T-cell (primary cell): ENCODE measurements at places on chromosomes 7 and 10.
A peak's percentile ranks its signal among the peaks of the same experiment; 100 is the strongest.

DNA sequence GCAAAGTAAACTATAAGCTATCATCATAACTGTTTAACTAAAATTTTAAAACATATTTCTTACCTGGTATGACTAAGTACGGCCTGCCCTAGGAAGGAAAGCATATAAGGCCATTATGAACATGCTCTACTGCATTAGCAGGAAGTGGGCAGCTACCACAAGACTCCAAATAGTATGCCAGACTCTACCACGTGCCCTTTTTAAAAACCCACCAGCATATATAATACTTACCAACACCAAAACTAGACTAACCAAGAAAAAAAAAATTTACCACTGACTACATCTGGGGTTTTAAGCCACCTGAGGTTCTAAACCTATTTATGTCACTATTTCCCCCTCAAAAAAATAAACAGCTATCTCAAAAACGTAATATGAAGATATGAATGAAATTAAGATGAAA lies 30.1 kb downstream of the NUDCD3 start:
- no peaks in the 10 kb centered on the region for H3K27me3 ChIP-seq
- H3K36me3 ChIP-seq, result peaks cover 15% of the 10 kb centered on the region
- peak overlapping the region; percentile 28 for H3K27ac ChIP-seq
- H3K4me1 ChIP-seq, result peaks cover 29% of the 10 kb centered on the region
- H3K4me3 ChIP-seq, result no peak overlapping the region

DNA sequence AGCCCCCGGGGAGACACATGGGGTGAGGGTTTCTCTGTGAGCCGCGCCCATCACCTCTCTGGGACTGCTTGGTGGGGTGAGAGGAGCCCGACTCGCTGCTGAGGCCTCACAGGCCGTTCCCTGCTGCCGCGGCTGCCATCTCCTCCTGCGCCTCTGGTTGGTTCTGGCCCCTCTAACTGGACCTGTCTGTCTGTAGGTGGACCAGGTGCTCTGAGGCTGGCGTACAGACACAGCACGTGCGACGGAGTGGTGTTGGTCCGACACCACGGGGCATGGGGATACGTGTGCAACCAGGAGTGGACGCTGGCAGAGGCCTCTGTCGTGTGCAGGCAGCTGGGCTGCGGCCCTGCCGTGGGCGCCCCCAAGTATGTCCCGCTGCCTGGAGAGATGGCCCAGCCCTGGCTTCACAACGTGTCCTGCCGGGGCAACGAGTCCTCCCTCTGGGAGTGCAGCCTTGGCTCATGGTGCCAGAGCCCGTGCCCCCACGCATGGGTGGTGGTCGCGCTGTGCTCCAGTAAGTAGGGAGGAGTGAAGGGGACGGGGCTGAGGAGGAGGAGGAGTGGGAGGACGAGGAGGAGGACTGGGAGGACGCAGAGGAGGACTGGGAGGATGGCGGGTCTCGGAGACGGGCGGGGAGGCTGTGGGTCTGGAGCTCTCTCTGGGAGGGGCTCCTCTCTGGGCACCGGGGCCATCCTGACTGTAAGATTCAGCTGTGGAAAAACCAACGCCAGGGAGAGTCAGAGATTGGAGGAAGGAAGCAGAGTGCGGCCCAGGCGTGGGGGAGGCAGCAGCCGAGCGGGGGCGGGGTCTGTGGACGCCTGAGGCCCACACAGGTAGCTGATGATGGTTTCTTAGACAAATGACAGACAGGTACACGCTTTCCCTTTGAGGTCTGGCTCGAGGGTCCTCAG lies 2.6 kb downstream of the SCART1 start:
- no peaks in the 10 kb centered on the region for H3K36me3 ChIP-seq
- no peaks in the 10 kb centered on the region for H3K27me3 ChIP-seq
- no peak for DNase-seq
- H3K27ac ChIP-seq, result no peak overlapping the region
- H3K4me1 ChIP-seq, result no peaks in the 10 kb centered on the region
- H3K4me3 ChIP-seq, result no peak overlapping the region

- H3K4me3 ChIP-seq, result no peak overlapping the region
- H3K4me1 ChIP-seq, result no peaks in the 10 kb centered on the region
- no peaks in the 10 kb centered on the region for H3K36me3 ChIP-seq
- no peaks in the 10 kb centered on the region for H3K27me3 ChIP-seq
These were observed 43.8 kb downstream of the ADAMTS14 start for GRCh38 chr10:70715853-70716795.

DNA sequence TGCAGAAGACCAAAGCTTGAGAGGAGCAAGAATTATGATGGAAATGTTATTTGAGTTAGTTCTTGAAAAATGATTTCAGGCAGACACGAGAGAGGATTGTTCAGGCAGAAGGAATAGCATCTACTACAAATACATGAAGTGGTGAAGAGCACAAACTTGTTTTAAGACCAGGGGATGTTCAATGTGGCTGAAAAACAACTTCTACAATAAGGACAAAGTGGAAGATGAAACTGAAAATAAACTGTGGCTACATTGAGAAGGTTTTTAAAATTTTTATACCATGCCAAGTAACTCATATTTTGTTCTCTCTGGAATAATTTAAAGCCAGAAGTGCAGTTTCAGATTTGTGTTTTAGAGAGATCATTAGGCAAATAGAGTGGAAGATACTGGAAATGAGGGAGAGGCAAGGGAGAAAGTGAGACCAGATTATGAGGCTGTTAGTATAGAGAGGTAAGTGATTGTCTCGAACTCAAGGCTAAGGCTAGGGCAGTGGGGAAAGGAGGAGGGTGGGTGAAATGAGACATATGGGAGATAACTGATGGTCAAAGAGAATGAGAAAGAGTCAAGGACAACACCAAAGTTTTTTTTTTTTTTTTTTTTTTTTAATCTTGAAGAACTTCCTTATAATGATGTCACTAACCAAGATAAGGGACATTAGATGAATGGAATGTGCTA lies 115.4 kb downstream of the MDFIC start:
- no peaks in the 10 kb centered on the region for H3K27me3 ChIP-seq
- no peaks in the 10 kb centered on the region for H3K4me1 ChIP-seq
- no peak overlapping the region for H3K27ac ChIP-seq
- no peak for DNase-seq
- no peaks in the 10 kb centered on the region for H3K36me3 ChIP-seq

- H3K27me3 ChIP-seq, result peaks cover 3% of the 10 kb centered on the region
- no peak overlapping the region for H3K4me3 ChIP-seq
- H3K27ac ChIP-seq, result no peak overlapping the region
- peaks cover 7% of the 10 kb centered on the region for H3K36me3 ChIP-seq
- no peak for DNase-seq
These were observed 1.5 kb upstream of the NCOA4 start for GRCh38 chr10:46031648-46032532.

- peaks cover 9% of the 10 kb centered on the region for H3K4me1 ChIP-seq
- H3K27ac ChIP-seq, result no peak overlapping the region
- no peak for DNase-seq
- no peak overlapping the region for H3K4me3 ChIP-seq
- no peaks in the 10 kb centered on the region for H3K36me3 ChIP-seq
- no peaks in the 10 kb centered on the region for H3K27me3 ChIP-seq
These were observed 30.8 kb downstream of the ZNF438 start for GRCh38 chr10:31000867-31001266.

DNA sequence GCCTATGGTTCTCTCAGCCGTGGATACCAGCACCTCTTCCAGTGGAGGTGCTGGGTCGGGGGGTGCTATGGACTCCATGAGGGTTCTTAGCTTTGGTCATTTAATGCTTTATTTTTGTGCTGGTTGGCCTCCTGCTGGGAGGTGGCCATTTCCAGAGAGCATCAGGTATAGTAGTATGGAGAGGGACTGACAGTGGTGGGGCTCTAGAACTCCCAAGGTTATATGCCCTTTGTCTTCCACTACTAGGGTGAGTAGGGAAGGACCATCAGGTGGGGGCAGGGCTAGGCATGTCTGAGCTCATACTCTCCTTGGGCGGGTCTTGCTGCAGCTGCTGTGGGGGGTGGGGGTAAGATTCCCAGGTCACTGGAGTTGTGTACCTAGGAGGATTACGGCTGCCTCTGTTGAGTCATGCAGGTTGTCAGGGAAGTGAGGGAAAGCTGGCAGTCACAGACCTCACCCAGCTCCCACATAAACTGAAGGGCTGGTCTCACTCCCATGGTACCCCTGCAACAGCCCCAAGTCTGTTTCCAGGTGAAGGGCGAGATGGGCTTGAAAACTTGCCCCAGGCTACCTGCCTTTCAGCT lies 763.2 kb upstream of the LRRTM3 start:
- H3K27ac ChIP-seq, result no peak overlapping the region
- no peaks in the 10 kb centered on the region for H3K4me1 ChIP-seq
- H3K36me3 ChIP-seq, result no peaks in the 10 kb centered on the region
- H3K27me3 ChIP-seq, result no peaks in the 10 kb centered on the region

DNA sequence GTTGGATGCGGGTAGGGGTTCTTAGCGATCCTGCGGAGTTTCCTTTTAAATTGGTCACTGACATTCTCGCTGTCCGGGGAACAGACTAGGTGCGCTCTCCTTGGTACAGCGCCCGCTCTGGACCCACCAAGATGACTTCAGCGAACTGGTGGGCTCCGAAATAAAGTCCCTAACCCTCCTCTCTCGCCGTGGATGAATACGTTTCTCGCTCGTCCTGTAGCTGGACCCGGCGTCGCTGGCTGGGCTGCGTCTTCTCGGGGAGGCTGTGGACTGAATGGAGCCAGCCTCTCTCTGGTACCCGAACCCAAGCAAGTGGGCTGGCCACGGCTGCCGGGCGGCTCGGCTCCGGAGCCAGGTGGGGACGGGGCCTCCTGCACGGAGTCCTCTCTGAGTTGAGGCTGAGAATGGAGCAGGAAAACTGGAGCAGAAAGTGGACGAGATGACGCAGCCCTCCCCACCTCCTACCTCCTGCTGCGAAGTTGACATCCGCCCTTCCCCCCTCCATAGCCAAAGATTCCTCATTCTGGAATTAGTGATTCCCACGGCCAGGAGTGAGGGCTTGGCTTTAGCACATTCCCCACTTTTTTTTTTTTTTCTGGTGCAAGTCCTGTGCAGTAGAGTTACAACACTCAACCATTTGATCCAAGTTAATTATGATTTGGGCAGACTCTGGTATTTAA lies 1.5 kb downstream of the UNC5B start:
- H3K4me3 ChIP-seq, result no peak overlapping the region
- H3K27ac ChIP-seq, result no peak overlapping the region
- H3K4me1 ChIP-seq, result peaks cover 39% of the 10 kb centered on the region
- H3K27me3 ChIP-seq, result peaks cover 90% of the 10 kb centered on the region

DNA sequence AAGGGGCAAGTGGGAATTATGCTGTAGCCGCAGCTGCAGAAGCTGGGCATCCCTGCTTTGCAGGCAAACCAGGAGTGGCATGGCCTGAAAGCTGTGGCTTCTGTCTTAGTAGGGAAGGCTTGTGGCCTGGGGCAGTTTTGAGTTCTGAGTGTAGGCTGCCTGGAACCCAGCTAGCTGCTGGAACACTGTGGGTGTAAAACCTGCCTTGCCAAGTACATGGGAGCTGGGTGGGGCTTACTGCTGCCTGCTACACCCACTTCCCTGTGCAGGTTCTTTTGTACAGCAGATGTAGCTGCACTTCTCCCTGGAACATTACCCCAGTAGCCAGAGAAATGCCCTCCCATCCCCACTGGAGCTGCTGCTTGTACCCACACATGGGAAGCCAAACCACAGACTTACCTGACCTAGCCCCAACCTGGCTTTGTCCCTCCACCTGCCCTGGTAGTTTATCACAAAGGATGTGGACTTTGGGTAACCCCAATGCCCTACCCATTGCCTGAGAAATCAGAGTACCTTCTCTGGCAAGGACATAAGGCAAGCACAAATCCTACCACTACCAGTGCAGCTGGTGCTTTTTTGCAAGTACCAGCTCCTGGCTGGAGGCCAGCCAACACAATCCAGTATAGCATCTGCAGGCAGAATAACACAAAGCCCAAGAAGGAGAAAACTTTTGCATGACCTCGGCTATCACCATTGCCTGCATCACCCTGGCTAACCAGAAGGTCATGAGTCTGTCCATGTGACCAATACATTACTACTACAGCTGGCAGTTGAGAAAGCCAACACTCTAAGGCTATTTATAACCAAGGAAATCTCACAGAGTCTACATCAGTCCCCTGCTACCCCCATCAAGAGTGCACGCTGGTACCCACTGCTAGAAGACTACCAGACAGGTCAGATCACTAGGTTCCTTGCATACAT lies 26.5 kb upstream of the PPP1R3A start:
- H3K4me3 ChIP-seq, result no peak overlapping the region
- H3K36me3 ChIP-seq, result no peaks in the 10 kb centered on the region
- H3K27ac ChIP-seq, result no peak overlapping the region
- no peak for DNase-seq
- H3K4me1 ChIP-seq, result no peaks in the 10 kb centered on the region

- H3K4me3 ChIP-seq, result no peak overlapping the region
- peak overlapping the region; percentile 65 for H3K27ac ChIP-seq
- no peaks in the 10 kb centered on the region for H3K36me3 ChIP-seq
- H3K4me1 ChIP-seq, result peaks cover 17% of the 10 kb centered on the region
These were observed 113.2 kb upstream of the ANKRD1 start for GRCh38 chr10:91034042-91034441.

GRCh38 chr7:100865938-100866728 lies 1.1 kb upstream of the TRIP6 start:
- peak; percentile 31 for DNase-seq
- H3K36me3 ChIP-seq, result peaks cover 11% of the 10 kb centered on the region
- peak overlapping the region; percentile 65 for H3K27ac ChIP-seq
- peak overlapping the region; percentile 15 for H3K4me3 ChIP-seq
- no peaks in the 10 kb centered on the region for H3K27me3 ChIP-seq
